RKO (cell line): ENCODE measurements at places on chromosomes 16 and 17.
A peak's percentile ranks its signal among the peaks of the same experiment; 100 is the strongest.

GRCh38 chr17:60863892-60864707 lies 186.4 kb downstream of the BCAS3 start:
- DNase-seq: no peak

DNA sequence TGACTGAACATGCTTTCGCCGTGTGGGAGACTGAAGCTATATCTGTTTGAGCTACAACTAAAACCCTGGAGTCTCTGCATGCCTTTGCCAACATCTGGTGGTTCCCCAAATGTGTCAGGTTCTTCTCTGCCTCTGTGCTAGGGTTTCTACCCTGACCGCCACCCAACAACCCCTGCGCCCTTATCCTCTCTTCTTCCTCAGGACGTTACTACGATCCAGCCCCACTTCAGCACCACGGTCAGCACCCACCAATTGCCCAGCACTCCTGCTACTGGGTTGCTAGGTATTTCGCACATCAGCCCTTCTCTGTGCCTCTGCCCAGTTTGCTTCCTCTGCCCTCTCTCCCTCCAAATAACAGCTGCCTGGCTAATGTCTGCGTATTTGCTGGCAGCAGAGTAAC lies 106.3 kb upstream of the HSBP1 start:
- DNase-seq: peak; percentile 60

DNA sequence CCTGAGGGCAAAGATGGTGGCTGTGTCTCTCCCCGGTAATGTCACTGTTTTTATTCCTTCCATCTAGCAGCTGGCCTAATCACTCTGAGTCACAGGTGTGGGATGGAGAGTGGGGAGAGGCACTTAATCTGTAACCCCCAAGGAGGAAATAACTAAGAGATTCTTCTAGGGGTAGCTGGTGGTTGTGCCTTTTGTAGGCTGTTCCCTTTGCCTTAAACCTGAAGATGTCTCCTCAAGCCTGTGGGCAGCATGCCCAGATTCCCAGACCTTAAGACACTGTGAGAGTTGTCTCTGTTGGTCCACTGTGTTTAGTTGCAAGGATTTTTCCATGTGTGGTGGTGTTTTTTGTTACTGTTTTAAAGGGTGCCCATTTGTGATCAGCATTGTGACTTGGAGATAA lies 5.5 kb upstream of the RAPGEFL1 start:
- no peak for DNase-seq

- no peak for DNase-seq
These were observed 463.2 kb downstream of the WWOX start for GRCh38 chr16:78562650-78563049.

GRCh38 chr17:80645706-80646325 lies 101.2 kb downstream of the RPTOR start:
- no peak for DNase-seq

GRCh38 chr17:78548725-78549124 lies 28.5 kb downstream of the DNAH17 start:
- no peak for DNase-seq

- DNase-seq: no peak
These were observed 19.5 kb downstream of the MPHOSPH6 start for GRCh38 chr16:82150549-82150948.

GRCh38 chr17:78654325-78654724 lies 77.1 kb upstream of the DNAH17 start:
- no peak for DNase-seq

GRCh38 chr17:59753522-59754467 lies 46.3 kb downstream of the VMP1 start:
- DNase-seq: peak; percentile 92

DNA sequence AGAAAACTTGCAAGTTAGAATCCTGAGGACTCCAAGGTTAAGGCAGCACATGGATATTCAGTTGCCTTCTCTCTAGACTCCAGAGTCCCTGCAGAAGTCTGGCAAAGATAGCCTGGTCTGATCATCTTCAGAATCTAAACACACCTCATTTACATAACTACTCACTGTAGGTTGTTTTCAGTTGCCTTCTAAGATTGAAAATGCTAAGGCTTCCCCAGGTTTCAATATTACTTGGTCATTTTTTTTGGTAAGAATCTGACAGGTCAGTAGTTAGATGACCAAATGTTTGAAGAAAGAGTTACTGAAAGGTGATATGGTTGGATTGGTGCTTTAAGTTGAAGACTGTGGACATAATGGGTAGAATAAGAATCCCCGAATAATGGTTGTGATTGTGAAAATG lies 205.4 kb upstream of the KCNJ16 start:
- DNase-seq: no peak

DNA sequence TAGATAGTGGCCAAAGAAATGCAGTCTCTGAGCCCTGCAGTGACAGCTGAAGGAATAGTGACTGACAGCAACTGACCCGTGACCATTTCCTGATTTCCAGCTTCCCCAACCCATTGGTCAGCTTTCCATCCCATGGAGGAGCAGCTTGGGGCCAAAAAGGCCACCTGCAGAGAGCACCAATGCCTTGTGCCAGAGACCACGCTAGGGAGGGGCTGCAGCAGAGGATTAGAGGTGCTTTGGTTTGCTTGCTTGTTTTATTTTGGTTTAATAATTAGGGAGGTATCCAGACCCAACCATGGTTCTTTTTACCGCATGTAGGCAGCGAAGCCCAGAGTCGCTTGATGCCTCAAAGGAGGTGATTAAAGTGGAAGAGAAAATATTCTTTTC lies 61.3 kb upstream of the SIAH1 start:
- no peak for DNase-seq

DNA sequence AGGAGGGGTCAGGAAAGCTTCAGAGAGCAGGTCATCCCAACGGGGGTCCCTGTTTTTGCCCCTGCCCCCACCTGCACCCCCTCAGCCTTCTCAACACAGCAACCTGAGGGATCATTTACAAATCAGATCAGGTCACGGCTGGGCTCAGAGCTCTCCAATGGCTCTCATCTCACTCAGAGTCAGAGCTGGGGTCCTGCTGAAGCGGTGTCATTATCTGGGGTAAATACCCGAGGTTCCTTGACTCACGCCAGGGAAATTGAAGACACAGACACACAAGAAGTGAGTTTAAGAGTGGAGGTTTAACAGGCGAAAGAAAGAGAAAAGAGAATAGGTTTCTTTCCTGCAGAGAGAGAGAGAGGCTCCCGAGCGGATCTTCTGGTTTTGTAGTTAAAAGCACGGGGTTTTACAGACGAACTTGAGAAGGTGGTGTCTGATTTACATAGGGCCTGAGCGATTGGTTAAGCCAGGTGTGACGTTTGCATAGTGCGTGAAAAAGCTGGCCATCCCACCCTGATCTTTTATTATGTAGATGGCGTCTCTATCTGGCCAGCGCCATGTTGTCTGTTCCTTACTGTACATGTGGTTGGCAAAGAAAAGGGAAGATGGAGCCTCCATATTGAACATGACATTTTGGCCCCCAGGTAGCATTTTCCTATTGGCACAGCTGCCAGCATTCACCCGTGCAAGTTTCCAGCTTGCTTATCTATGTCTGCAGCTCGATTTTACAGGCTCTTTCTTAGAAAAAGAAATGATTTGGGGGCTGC lies 51.4 kb downstream of the WSB1 start:
- DNase-seq: no peak

DNA sequence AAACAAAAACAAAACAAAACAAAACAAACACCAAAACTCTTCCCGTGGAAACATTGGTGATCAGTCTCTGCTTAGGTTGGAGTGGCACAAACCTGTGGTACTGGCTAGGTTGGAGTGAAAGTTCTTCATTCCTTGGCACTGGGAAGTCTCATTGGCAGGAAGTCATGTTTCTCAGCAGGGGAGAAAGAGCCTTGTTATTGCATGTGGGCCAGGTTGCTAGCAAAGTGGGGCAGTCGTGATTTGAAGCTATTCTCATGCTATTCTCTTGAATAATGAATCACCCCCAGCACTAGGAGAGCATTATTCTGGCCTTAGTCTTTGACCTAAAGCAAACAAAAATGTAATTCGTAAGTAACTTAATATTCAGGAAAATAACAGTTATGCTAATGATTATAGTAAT lies 24.3 kb upstream of the B4GALNT2 start:
- no peak for DNase-seq

DNA sequence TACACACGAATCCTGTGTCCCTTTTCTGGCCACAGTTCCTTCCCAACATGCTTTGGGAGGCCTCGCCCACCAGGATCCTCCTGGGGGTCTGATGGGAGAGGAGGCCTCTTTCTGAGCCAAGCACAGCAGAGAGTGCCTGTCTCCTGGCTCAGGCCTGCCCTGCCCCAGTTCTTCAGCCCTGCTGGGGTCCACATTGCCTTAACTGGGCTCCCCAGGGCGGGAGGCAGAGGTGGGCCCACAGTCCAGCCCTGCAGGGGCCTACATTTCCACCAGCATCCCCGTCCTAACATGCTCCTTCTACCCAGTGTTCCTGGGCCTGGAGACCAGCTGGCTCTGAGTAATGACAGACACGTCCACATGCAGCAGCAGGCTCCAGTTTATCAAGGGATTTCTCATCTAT lies 29.6 kb downstream of the WNT9B start:
- DNase-seq: no peak

DNA sequence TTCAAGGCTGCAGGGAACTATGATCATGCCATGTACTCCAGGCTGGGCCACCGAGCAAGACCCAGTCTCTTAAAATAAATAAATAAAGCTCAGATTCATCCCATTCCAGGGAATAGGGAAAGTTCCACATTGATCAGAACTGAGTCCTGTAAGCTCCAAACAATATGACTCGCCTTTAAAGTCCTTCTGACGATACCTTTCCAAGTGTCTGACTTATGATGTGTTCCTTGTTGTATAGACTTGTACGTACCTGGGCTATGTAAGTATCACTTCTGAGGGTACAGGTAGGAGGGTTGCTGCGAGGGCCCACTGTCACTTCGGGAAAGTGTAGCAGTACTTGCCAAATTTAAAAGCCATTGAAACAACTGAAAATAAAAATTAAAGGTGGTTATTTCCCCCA lies 252.8 kb downstream of the IRX3 start:
- no peak for DNase-seq

GRCh38 chr17:43771463-43771862 lies 7.3 kb downstream of the DUSP3 start:
- DNase-seq: no peak

- DNase-seq: peak; percentile 58
These were observed 454 bp downstream of the CCDC40 start for GRCh38 chr17:80036715-80037477.

DNA sequence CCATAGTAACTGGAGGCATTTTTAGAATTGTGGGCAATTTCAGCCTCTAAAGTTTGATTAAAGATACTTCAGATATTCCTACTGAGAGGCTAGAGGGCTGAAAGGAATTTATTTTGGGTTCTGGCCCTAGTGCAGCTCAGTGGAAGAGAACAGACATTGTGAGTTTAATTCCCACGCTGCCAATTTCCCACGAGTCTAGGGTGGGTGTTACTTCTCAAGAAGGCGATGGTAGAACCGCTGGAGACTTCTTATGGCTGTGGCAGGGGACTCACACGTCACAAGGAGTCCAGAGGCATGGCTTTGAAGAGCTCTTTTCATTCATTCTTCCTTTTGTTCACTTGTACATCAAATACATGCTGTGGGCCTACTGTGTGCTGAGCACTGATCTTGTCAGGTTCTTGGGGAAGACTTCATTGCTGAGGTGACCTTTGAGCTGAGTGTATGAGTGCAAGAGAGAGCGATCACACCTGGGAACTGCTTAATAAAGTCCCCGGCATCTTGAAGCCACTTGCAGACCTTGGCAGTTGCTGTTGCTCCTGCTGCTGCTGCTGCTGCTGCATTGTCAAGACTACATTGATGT lies 111.7 kb downstream of the WWOX start:
- DNase-seq: no peak
